Substantia nigra (tissue), 51 donors: ENCODE measurements at places on chromosomes 1 and 21.
A peak's percentile ranks its signal among the peaks of the same experiment; 100 is the strongest.

GRCh38 chr1:220533504-220534109 lies 5.7 kb downstream of the MARK1 start:
- no peak for DNase-seq

DNA sequence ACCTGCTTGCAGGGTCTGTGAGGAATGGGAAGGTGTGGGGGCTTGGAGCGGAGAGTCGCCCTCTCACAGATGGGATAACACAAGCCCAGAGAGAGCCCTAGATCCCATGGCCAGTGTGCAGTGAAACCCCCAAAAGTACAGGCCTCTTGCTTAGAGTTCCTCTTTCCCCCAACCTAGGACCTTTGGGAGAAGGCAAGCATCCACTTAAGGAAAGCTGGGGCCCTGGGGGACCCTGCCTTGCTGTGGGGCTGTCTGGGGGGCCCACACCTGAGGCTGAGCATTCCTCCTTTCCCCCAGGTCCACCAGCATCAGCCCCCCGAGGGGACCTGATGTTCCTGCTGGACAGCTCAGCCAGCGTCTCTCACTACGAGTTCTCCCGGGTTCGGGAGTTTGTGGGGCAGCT lies 1.1 kb downstream of the VWA1 start:
- DNase-seq: no peak

GRCh38 chr1:220967911-220968310 lies 88.7 kb downstream of the HLX start:
- DNase-seq: no peak

DNA sequence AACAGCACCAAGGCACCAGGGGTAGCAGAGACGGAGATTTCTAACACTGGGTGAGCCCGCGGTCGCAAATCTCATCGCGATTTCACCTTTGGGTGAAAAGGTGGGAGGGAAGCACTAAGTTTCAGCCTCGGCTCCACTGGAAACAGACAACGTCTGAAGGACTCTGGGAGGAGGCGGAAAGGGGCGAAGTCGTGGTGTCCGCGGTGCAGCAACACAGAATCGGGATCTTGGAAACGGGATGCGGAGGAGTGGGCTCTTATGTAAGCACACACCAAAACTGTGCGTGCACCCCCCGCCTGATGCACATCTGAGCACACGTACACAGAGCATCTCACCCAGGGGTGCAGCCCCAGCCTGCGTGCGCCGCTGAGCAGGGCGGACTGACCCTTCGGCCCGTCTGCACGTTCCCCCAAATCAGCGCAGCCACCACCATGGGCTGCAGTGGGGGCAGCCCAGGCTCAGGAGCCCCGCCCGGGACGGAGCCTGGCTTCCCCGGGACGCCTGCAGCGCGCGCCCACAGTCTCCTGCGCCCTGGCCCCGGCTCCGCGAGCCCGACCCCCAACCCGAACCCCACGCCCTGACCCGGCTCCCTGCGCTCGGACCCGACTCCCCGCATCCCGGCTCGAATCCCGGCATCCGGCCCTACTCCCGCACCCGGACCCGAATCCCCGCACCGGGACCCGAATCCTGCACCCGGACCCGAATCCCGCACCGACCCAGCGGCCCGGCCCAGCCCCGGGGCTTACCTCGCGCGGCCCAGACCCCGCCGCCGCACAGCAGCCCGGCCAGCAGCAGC lies 670 bp downstream of the CLSTN1 start:
- peak; percentile 29 for DNase-seq

DNA sequence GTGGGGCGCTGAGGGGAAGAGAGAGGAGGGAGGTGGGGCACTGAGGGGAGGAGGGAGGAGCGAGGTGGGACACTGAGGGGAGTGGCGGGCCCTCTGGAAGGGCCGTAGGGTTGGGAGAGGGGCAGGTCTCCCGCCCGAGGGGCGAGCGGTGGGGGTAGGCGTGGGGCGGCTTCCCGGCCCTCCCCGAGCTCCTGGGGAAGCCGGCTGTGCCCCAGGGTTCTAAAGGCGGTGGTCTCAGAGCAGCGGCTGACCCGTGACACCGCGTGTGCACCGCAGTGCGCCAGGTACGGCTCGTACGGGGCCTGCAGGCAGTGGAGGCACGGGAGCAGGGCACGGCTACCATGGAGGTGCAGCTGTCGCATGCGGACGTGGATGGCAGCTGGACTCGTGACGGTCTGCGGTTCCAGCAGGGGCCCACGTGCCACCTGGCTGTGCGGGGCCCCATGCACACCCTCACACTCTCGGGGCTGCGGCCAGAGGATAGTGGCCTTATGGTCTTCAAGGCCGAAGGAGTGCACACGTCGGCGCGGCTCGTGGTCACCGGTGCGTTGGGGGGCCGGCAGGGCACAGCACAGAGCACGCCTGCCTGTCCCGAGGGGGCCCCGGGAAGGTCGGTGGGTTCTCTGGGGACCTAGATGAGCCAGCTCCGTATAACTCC lies 68.5 kb downstream of the OBSCN start:
- no peak for DNase-seq

DNA sequence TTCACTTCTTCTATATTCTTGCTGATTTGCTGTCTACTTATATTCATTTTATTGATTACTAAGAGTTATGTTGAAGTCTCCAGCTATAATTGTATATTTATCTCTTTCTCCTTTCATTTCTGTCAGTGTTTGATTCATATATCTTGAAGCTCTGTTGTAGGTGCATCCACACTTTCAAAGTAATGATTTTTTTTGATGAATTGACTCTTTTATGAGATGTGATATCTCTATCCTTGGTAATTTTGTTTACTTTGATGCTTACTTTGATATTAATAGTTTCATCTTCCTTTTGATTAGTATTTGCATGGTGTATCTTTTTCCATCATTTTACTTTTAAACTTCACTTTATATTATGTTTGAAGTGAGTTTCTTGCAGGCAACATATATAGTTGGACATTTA lies 110.8 kb downstream of the XPR1 start:
- no peak for DNase-seq

DNA sequence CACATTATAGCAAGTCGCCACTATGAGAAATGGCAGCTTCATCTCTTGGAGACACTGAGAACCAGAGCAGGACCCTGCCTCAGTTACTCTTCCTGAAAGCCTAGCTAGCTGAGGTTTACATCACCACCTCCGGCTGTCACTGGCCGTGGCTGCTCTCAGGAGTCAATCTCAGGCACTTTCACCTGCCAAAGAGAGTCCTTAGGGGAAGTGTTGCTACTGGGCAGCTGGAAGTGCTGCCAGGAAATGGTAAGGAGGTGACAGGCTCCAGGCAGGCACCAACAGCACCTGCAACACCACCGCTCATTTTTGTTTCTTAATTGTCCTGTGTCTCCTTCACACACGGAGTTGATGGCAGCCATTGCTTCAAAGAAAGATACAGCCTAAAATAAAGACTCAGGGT lies 92.5 kb downstream of the DSCAM start:
- no peak for DNase-seq

DNA sequence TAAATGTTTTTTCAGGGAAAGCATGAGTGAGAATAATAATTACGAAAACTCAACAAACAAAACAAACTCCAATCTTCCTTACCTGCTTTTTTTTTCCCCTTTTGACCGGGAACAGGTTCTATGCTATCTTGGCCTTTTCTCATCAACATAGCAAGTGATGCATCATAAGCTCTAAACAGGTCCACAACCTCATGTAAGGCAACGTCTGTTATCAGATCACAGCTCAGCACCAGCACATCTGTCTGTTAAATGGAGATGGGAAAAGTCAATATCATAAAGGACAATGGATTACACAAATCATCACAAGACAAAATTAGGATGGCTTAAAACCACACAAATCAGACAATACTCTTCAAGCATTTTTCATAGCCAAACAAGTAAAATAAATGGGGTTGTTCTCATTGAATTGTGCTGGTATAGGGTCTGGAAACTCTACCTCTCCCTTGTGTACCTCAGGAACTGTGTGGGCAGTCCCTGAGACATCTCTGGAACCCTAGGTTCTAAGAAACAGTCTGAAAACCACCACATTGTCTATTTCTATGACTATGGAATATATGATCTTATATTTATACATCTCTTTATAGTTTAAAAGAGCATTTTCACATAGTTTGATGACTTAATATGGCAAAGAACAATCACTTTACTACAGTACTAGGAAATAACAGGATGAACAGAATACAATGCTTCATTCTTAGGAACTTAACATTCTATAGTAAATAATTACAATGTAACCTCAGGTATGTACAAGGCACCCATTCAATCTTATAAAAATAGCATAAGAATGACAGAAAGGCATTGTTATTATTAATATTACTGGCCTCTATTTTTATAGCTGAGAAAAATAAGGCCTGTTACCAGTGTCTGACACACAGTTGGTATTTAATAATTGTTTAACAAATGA lies 44.7 kb downstream of the EIF2B3 start:
- no peak for DNase-seq

DNA sequence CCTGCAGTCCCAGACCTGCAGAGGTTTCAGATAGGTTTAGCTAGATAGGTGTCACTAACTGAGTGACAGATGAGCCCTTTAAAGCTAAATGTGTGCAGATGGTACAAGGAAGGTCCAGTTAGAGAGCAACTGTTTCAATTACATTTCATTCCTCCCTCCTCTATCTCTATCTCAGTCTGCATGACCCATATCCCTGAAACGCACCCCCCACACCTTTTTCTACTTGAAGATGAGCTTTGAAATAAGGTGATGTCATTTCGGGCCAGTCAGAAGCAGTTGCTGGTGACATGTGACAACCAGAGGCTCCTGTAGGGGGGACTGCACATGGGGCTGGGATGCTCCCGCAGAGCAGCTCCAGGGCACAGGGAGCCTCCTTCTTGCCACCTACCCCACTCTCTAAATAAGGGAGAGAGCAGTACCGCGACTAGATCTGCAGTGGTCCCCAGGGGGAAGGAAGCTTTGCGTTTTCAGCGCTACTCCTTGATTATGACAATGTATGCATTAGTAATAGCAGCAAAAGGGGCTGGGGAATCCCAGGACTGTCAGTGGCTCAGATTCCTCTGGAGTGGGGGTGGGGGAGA lies 4.3 kb downstream of the ATP8B2 start:
- no peak for DNase-seq

- no peak for DNase-seq
These were observed 31.8 kb upstream of the ENO1 start for GRCh38 chr1:8910331-8910730.

GRCh38 chr1:119781434-119782210 lies 12.9 kb upstream of the HMGCS2 start:
- no peak for DNase-seq

GRCh38 chr21:14530592-14530991 lies 15.5 kb downstream of the SAMSN1 start:
- DNase-seq: no peak

- DNase-seq: no peak
These were observed 10.7 kb downstream of the RIPK4 start for GRCh38 chr21:41755934-41756773.

- DNase-seq: no peak
These were observed 50.0 kb upstream of the ZNF648 start for GRCh38 chr1:182111496-182111895.

- DNase-seq: no peak
These were observed 23.4 kb upstream of the PODN start for GRCh38 chr1:53038566-53038965.

DNA sequence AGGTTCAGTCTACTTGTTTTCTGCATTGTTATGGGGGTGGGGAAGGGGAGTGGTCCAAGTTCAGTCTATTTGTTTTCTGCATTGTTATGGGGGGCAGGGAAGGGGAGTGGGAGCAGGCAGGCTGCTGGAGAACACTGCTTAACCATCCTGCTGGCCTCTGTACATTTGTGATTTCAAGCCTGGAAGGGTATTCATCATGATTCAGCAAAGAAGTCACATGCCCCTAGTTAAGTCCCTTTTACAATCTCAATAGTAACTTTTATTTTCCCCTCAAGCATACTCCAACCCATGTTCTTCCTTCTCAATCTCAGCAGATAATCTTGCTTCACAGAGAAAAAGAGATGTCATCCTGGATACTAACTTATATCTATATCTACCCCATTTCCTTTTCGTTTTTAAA lies 7.9 kb downstream of the LYST start:
- DNase-seq: no peak

DNA sequence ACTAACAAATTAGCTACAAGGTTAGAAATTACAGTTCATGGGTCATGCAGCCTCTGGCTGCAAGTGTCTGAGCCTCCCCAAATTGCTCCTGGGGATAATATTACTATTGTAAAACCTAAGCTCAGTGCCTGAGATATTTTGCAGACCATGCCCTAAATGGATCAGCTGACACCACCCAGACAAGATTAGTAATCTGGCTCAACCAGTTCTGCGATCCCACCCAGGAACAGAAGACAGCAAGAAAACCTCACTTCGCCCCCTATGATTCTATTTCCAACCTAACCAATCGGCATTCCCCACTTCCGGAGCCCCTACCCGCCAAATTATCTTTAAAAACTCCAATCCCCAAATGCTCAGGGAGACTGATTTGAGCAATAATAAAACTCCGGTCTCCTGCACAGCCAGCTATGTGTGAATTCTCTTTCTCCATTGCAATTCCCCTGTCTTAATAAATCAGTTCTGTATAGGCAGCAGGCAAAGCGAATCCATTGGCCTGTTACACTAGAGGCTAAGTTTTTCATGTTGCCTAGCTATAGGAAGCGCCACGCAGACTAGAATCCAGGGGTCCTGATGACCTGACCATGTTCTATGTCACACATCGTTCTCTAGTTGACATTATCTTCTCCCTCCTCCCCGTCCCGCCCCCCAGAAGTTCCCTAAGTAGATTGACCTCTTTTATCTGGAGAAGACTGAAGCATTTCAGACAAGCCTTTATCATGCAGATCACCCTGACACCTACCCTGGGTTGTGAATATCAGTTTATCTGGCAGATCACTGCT lies 22.4 kb upstream of the ZFYVE9 start:
- DNase-seq: no peak

DNA sequence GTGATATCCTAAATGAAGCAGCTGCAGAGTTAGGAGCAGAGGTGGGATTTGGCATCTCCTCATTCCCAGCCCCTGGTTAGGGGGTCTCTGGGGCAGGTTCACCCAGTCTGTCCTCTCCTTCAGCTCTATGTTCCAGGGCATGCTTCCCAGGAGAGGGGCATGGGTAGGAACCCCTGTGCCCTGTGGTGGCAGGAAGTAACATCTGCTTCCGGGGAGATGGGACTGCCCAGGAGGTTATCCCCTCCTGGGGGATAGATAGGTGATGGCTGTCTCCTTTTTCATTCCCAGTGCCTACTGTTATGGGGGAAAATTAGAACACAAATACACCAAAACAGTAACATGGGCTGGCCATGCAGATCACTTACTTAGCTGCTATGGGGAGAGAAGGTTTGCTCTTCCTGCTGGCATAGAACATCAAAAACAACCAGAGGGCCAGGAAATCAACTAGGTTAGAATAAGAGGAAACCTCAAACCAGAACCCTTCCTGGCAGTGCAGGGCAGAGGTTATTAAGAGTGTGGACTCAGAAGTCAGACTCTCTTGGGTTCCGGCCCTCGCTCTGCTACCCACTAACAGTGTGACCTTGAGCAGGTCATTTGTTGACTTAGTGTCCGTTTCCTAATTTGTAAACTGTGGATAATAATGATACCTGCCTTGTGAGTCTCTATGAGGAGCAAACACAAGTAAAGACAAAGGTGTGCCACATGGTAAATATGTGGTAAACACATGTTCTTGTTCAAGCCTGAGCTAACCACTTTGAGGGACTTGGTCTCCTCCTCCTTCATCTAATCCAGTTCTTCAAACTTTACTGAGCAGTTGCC lies 157.8 kb upstream of the JUN start:
- no peak for DNase-seq

GRCh38 chr1:201452866-201453265 lies 16.1 kb downstream of the PHLDA3 start:
- no peak for DNase-seq

GRCh38 chr1:226660410-226661182 lies 78.5 kb downstream of the ITPKB start:
- DNase-seq: no peak

- DNase-seq: no peak
These were observed 175.3 kb downstream of the CACNA1E start for GRCh38 chr1:181658581-181658980.

GRCh38 chr1:19157653-19158052 lies 52.4 kb downstream of the UBR4 start:
- no peak for DNase-seq
